ENCODE measurements at places on chromosomes 3 and 15.

- DNase-seq = no peak
These were observed 30.4 kb downstream of the SLC6A20 start for GRCh38 chr3:45765958-45766357.

DNA sequence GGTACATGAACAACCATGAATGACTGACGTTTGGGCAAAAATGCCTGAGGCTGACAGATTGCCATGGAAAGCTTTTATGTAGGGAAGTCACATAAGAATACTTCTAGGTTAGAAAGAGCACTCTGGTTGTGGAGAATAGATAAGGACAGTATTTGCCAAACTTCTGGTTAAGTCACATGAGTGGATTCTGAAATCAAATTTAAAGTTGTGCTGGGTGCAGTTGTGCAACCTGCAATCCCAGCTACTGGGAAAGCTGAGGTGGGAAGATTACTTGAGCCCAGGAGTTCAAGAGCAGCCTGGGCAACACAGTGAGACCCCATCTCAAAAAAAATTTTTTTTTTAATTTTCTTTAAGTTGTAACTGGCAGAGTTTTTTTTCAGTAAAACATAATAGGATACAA, 7.2 kb upstream of the ZNF148 start:
- DNase-seq = no peak

DNA sequence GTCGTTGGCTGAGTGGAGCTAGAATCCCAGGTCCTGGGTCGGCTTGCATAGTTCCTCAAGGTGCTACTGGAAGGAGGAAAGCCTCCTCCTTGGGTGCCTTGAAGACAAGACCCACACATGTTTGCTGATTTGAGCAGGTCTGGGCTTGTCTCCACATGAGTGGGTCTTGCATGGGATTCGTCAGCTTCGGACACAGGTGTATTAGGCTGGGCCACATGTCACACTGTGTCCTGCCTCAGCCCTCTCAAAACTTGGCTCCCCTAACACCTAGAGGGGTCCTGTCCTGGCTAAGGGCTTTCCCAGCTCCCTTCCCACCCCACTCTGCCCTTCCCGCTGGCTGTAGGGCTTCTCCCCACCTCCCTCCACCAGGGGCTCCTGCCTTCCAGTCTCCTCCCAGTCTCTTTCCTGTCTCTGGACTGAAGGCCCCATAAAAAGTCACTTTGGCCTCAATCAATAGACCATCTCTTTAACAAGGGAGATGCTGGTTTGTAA, 73.0 kb upstream of the ADPGK start:
- DNase-seq = no peak

GRCh38 chr3:151135541-151136337, 50.3 kb downstream of the MED12L start:
- peak; percentile 79 for DNase-seq

- no peak for DNase-seq
These were observed 565.0 kb downstream of the MAGI1 start for GRCh38 chr3:65473736-65474135.

- DNase-seq = peak; percentile 98
These were observed at the start of gene TTLL13 for GRCh38 chr15:90249203-90249863. Gene TTLL13, plus strand, starts transcription at chr15:90249556. Its CDS starts 1,075 bp downstream, at chr15:90250631.

DNA sequence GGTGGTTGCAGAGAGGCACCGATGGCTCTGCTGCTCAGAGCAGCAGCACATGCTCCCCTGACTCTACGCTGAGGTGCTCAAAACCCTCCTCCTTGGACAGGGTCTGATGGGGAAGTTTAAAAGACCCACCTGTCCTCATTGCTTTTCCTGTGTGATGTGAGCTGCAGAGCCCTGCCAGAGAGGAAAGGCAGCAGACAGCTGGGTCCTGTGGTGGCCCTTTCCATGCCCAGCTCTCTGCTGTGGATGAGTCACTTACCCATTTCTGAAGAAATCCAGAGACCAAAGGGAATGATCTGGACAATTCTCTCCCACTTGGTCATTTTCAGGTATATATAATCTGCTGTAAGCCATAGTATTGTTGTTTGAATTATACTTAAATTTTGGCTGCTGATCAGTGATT, 121.7 kb downstream of the CHDH start:
- no peak for DNase-seq

DNA sequence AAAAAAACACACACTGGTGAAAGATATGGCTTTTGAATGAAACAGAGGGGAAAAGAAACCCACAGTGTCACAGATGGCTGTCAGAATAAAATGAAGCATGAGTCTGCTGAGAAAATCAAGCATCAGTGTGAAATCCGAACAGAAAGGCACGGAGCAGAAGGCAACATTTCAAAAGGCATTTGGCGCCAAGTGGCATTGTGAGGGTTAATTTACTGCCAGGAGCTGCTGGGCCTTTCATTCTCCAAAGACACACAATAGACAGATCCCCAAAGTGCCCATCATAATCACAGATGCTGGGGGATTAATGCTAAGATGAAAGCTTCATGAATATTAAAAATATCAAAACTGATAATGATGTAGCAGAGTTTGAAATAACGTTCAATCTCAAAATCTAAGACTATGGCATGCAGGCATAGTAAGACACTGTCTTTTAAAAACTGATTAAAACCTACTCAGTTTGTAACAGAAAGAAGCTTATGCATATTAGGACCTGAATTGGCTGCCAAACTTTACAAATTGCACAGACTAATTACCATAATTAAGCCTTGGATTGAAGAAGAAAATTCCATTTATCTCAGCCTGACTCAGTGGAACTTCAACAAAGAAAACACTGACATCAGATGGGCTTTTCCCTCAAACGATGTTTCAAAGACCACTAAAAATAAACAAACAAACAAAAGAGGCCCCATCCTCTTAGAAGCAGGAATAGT, 589.2 kb downstream of the ROBO1 start:
- DNase-seq = no peak

DNA sequence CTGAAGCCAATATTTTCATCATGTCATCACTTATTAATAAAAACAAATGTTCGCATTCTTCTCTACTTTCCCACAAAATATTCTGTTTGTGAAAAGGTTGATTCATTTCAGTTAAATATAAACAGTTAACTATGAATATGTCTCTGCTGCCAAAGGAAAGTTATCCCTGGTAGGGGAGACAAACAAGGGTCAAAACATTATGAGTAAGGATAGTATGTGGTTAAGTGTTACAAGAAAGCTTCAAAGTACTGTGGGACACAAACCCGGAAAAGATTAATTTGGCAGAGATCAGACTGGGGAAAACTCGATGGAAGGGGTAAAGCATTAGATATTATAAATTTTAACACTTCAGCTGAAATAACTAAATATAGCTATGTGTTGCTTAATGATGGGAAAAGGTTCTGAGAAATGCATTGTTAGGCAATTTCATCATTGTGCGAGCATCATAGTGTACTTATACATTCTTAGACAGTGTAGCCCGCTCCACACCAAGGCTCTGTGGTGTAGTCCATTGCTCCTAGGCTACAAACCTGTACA, 436.5 kb upstream of the TBL1XR1 start:
- no peak for DNase-seq

DNA sequence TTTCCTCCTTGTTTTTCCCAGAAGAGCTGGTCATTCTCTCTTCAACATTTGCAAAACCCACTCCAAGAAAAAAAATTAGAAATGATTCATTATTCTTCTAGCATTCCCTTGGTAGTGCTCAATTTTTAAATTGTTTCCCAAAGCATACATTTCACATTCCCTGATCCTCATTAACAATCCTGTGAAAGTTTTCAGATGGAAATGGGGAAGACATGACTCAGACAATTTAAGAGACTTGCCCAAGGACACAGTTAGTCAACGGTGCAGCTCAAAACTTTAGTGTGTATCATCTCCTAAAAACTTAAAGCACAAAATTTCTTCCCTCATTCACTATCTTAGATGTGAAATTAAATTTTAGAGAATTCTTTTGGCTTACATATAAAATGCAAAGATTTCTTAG, 17.1 kb upstream of the ABI3BP start:
- no peak for DNase-seq

GRCh38 chr3:121996441-121996840, 25.6 kb downstream of the ILDR1 start:
- DNase-seq = no peak

DNA sequence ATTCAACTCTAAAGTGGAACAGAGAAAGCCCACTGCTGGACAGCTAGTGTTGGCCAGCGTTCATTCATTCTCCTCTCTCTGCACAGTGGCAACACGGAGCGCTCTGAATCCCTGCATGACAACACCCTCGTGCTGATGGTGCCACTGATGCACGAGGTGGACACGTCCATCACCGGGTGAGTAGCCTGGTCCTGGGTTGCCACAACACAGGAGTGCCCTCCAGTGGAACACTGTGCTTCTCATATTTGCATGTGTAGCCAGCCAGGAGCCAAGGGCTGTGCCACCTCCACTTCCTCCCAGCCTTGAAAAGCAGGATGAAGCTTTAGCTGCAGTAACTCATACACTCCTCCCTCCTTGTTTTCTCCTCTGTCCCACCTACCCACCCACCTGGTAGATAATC, 120.0 kb upstream of the CTDSPL start:
- peak; percentile 82 for DNase-seq

DNA sequence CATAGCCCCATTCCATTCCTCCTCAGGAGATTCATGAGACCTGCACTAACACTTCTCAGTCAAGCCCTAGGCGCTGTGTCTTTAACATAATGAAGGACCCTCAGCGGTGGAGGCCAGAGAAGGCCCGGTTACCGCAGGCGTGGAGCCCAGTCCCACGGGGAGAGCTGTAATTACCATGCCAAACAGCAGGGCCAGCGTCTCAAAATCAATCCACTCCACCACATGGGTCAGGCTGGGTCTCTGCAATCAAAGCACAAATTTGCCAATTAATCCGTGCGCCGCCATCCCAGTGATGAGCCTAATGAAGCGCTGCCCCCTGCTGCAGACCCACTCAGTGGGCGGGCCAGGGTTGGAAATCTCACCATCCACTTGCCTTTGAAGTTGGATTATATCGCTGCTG, 109.7 kb downstream of the OCA2 start:
- DNase-seq = no peak

DNA sequence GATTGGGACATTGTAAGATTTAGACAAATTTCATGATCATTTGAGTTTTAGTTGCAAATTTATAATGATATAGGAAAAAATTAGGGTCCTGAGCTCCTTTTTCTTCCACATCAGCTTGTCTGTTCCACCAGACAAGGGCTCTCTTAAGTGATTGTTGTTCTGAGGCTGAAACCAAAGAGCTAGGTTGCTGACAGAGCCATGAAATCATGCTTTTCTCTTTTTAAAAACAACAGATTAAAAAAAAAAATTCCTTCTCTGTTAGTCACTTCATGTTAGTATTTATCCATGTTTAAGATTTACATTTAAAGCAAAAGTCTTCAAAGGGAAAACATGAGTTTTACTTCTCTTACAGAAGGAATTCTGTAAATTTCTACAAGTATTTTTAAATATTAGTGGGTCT, 56.8 kb downstream of the ATP2C1 start:
- no peak for DNase-seq

GRCh38 chr3:108546692-108547091, 36.3 kb upstream of the MYH15 start:
- DNase-seq = no peak

DNA sequence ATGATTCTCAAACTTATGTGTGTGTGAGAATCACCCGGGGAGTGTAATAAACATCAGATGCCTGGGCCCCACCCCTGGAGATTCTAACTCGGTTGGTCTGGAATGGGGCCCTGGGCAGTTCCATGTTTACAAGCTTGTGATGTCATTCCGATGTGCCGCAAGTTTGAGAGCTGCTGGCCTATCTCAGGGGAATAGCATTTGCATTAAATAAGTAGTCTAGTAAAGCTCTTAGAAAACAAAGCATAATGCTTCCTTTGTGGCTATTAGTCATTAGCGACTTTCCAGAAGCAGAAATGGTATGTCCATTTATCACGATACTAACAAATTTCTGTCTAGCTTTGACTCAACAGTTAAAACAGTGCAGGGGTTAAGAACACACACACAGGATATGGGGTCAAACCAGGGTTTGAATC, 20.9 kb downstream of the PGBD4 start:
- no peak for DNase-seq

DNA sequence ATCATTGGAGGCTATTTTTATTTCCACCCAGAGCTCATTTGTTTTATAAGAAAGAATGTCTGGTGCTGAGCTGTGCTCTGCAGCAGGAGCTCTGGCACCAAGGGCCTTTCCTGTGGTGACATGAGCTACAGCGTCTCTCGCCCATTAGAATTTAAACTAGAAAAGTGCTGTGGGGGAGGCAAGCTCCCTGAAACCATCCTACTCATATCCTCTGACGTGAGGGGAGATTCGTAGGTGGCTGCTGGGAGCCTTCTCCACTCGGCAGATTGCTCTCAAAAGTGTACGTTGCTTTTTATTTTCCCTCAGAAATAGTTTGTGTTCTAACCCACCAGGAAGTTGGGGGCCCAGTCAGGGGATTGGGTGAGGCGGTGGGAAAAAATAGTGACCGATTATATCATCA, 76.3 kb upstream of the ARHGEF3 start:
- DNase-seq = no peak

GRCh38 chr15:93454788-93455187, 365.8 kb upstream of the RGMA start:
- DNase-seq = no peak

DNA sequence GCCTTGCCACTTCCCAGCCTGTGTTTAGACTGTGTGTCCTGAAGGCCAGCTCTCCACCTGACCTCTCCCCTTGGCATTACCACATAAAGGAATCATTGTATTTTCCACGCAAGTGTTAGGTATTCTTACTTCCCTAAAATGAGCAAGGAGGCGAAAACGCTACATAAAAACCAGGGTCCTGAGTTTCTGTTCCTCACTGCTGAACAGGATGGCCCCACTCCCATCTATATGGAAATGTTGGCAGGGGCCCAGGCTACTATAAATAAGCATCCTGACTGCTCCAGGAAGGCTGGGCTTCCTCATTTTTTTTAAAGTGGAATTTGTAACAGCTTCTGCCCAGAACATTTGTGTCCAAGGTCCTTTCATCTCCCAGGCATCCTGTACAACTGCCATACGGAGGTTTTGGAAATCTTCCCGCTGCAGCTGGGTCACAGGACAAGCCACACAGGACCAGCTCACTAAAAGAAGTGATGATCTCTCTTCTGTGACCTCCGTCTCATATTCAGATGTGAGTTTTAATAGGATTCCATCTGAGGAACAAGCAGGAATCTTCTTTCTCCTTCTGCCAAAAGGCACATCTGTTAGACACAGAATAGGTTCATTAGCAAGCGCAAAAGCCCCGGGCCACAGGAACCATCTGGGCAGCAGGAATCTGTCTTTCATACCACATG, 56.4 kb upstream of the LIMD1 start:
- no peak for DNase-seq

DNA sequence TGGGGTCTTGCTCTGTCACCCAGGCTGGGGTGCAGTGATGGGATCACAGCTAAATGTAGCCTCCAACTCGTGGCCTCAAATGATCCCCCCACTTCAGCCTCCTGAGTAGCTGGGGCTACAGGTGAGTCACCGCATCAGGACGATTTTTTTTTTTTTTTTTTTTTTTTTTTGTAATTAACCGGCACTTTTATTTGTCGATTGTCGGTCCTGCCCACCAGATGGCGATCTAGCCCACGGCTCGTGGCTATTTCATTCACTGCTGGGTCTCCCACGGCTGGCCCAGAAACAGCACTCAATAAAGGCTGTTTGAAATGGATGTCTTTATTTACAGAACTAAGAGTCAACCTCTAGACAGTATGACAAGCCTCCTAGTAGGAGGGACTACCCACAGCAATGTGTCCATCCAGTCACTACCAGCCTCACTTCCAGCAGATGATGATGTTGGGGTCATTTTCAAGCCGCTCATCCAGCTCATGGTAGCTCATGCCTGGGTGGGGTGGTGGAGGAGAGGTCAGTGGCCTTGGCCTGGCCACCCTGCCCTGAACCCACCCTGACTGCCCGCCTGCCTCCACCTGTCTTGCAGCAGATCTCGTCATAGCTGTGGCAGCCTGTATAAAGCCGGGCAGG, 1.8 kb upstream of the ZMYND10 start:
- peak; percentile 42 for DNase-seq

GRCh38 chr15:98009169-98009568, 48.7 kb downstream of the ARRDC4 start:
- DNase-seq = no peak

Measured in upper lobe of left lung (tissue), 6 donors.